ENCODE measurements at places on chromosomes 5 and 9.

DNA sequence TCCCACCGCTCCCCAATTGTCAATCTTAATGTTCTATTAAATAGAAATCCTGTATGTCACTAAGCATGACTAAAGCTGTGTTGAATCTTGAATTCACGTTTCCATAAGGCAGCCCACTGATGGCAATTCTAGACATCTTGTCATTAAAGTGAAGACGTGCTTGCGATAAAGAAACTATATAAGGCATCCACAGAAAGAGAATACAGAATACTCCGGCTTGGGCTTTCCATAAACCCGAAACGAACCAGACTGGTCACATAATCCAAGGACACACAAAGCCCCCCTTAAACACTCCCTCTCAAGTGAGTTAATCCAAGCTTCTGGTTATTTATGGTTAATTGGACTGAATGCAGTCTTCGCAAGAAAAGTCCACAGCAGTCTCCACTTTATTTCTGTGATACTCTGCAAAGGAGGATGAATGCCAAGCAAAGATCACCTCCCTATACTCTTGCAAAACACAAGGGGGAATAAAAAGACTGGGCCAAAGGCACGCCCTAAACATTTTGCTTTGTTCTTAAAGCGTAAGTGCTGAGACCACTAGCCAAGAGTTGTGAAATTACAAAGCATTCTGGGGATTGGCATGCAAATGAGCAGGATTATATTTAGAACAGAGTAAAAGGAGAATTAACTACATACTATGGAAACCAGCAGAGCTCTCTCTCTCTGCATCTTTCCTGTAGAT is 54.7 kb downstream of the DPYSL3 start:
- no peak for DNase-seq

DNA sequence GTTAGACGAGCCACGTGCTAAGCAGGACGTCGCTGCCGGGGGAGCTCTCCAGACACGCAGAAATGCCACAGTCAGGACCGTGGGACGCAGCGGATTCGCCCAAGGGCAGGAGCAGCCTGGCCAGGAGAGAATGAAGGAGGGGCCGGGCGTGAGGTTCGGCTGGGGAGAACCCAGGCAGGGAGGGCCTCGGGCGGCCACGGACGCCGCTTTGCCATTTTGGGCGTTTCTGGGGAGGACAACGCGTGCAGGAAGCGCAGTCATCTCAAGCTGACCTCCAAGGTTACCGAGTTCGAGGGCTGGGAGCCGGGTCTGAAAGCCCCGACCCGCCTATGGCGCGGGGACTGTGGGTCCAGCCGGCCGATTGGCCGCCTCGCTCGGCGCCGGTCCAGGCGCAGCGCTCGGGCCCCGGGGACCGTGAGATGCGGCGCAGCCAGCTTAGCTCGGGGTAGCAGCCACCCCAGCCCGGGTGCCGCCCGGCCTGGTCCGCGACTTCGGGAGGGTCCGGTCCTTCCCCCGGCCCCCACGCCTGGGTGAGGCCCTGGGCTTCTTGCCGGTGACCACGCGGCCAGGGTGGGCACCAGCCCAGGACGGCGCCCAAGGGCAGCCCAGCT is 760 bp upstream of the MAN1B1 start:
- DNase-seq, result no peak

DNA sequence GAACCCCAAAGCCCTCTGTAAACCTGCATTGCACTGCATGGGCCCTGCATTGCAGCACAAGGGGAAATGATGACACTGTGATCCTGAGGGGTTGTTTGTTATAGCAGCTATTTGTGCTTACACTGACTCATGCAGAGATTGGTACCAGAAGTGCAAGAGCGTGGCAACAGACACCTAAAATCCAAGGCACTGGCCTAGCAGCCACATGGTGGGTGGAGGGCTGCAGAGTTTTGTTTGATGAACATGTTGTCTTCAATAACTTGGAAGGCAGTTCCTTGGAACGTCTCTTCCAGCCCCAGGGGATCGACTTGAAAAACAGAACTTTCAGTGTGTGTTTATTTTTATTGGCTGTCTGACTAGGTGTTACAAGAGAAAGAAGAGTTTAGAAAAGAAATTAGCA is 14.5 kb downstream of the FCN2 start:
- no peak for DNase-seq

- no peak for DNase-seq
Measured at GRCh38 chr5:11497651-11498050, 406.6 kb downstream of the CTNND2 start.

- no peak for DNase-seq
Measured at GRCh38 chr5:35202319-35203111, 27.8 kb downstream of the PRLR start.

- DNase-seq, result no peak
Measured at GRCh38 chr9:15642369-15642962, 89.6 kb downstream of the CCDC171 start.

- DNase-seq, result no peak
Measured at GRCh38 chr9:122346478-122347347, 24.1 kb upstream of the PTGS1 start.

GRCh38 chr5:133727636-133728035 is 115.3 kb upstream of the FSTL4 start:
- DNase-seq, result no peak

DNA sequence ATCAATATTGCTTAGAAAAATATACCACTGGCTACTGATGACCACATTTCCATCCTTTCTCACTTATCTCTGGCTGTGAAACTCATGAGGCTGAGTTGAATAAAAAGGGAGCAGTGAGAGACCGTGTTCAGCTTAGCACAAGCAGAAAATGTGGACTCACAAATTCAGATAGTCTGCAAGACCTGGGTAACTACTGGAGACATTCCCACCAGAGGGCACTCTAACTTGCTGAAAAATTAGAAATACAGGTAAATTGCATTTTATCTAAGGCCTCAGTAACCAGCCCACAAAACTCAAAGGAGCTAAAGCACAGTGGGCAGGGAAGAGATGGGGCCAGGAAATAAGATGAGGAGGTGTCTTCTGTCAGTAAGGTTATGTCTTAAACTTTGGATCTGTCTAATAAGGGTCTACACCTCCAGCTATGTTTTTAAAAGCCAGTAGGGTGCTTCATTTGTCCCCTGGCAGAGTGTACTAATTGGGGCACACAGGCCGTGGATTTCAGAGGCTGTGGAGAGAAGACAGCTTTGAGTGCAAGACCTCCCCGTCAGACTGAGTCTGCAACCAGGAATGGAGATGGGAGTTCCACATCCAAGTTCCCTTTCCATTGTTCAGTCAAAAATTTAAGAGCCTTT is 8.7 kb upstream of the NDUFB6 start:
- DNase-seq, result no peak

DNA sequence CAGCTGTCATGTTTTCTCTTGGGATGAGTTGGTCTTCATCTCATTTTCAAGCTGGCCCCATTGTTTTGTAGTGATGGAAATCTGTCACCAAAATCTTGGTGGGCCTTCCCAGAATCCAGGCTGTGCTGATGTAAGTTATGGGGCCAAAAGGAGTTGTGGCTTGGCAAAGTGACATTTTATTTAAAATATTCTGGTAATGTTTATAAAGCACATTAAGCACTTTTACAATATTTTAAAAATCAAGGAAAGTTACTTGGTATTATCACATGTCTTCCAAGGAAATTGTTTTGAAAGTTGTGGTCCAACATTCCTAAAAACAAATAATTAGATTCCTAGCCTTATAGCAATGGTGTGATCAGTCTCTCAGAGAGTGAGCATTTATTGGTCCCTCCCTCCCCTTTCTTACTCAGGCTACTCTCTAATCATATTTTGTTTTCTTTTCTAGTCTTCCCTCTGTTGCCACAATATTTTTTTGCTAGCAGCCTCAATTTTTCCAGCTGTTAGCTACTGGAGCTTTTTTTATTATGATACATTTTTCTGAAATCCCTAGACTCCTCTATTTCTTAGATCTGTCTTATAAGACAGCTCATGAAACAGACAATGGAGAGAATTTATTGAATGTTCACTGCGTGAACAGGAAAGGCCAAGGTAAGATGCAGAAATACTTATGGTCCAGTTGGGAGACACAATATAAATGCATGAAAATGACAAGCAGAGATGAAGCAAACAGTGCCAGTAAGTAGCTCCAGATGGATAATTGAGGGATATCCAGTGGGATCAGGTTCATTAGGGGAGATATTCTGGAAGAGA is 408.1 kb upstream of the ZNF608 start:
- no peak for DNase-seq

DNA sequence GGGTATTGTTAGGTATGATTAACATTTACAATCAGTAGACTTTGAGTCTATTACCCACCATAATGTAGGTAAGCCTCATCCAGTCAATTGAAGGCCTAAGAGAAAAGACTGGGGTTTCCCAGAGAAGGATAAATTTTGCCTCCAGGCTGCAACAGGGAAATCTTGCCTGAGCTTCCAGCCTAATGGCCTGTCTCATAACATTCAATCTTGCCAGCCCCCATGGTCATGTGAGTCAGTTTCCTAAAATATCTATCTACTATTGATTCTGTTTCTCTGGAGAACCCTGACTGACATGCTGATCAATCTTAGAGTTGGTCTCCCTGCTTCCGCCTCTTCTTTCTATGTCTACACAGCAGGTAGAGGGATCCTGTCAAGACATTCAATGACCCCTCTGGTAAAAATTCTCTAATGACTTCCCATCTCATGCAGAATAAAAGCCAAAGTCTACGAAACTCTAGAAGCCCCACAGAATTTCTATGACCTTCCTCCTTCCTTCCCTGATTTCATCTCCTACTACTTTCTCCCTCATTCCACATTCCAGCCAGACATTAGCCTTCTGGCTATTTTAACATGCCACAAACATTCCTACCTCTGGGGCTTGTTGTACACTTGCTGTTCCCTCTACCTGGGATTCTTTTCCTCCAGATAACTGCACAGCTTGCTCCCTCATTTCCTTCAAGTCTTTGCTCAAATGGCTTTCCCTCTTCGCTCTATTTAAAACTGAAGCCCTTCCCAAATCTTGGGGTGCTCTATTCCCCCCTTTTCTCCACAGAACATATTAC is 60.2 kb downstream of the FBXW11 start:
- no peak for DNase-seq

DNA sequence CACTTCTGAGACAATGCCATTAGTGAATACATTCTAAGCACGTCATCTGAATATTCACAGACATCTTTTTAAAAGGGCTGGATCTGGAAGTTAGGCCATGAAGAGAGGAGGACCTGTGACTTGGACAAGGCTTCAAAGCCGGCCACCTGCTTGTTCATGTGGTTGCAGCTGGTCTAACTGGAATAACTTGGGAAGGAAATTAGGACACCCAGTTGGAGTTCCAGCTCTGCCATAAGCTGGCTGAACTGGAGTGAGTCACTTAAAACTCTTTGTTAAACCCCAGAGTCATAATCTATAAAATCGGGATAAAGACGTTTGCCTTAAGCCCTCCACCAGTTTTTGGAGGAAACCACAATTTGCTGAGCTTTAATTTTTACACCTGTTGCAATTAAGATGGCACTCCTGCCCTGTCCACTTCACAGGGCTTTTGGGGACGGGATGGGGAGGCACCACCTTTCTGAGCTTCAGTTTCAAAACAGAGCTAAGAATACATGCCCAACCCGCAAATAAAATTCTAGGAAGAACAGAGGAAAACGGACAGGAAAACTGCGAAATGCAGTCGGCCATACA is 536 bp upstream of the STX17 start:
- no peak for DNase-seq

- DNase-seq, result no peak
Measured at GRCh38 chr5:132134384-132134783, 60.8 kb downstream of the CSF2 start.

- DNase-seq, result no peak
Measured at GRCh38 chr5:143593723-143594122, 190.2 kb upstream of the NR3C1 start.

DNA sequence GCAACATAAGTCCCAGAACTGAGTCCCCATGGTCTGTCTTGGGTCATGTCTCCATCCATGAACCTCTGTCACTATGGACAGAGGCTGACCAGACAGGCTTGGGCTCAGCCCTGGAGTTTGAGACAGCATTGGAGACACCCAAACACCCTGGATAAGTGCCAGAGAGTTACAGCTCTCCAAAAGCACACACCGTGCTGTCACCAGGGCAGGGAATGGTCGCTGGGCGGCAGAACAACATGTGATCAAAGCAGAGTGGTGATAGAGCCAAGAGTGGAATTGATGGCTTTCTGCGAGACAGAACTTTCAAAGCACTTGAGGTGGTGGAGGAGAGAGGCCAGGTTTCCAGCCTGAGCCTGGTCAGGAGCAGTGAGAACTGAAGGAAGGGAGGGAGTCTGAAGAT is 50.1 kb downstream of the DRD1 start:
- DNase-seq, result no peak

- DNase-seq, result no peak
Measured at GRCh38 chr9:70600506-70600905, 186.0 kb upstream of the KLF9 start.

DNA sequence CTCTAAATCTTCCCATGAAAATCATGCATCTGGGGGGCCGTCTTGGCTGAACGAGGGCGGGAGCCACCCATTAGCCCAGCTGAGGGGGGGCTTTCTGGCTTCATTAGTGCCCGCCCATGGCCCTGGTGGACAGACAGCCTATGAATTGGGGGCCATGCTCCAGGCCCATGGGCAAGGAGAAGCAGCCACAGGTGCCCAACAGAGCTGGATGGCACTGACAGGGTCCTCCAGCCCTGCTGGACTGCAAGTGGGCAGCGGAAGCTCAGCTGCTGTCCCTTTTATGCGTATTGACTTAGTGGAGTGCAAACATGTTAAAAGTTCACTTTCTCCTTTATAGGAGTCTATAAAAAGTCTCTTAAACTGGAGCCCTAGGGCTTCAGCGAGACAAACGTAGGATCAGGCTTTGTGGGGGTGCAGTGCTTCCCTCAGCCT is 75.3 kb downstream of the MACROH2A1 start:
- no peak for DNase-seq

DNA sequence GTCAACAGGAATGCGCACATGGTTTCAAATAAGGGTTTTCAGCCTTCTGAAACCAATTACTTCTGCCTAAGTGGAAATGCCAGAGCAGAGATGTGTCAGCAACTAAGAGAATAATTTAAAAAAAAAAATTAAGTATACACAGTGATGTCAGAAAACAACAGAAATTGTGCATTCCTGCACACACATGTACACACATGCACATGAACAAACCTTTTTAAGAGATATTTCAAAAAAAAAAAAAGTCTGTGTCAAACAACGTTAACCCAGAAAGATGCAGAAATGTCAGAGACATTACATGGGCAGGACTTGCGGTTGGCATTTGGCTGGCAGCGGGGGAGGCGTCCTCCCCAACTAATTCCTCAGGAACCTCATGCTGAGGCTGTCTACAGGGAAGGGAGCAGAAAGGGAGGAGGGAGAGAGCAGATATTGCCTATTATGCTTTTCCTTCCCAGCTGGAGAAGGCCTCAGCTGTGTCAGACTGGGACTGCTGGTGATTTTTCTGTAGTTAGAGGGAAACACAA is 536.9 kb upstream of the WWC1 start:
- DNase-seq, result no peak

- no peak for DNase-seq
Measured at GRCh38 chr9:107260437-107261081, 22.5 kb upstream of the RAD23B start.
